ENCODE measurements at places on chromosomes 2 and 18.
A peak's percentile ranks its signal among the peaks of the same experiment; 100 is the strongest.

GRCh38 chr2:161681046-161681445 lies 56.8 kb downstream of the SLC4A10 start:
- ATAC-seq, result no peak

DNA sequence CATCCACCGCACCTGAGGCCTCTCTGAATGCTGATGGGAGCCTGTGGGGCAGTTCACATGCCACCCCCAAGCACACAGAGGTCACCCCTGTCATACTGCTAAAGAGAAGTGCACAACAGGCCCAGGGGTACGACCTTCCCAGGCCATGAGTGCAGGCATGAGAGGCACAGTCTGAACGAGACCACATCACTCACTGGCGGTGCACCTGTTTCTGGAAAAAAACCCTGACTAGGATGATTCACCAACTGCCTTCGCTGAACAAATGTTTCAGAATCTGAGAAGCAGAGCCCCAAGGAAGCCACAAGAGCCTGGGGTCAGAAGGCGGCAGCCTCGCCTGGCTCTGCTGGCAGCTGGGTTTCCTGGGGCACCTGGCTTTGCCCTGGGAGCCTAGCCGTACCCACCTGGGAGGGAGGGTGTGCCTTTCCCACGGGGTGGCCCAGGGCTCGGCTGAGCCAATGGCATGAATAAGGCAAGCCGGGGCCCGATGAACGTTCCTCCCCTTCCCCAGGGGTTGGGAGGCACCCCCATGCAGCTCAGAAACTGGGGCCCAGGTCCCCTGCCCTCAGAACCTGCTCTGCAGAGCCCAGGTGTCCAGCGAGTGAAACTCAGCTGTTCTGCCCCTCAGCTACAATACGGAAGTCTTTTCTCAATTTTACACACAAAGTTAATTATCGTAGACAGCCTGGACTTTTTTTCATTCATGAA lies 73.8 kb downstream of the HDAC4 start:
- ATAC-seq, result no peak

GRCh38 chr2:229832510-229832898 lies 89.3 kb downstream of the TRIP12 start:
- no peak for ATAC-seq

GRCh38 chr2:177282787-177283572 lies 18.5 kb upstream of the NFE2L2 start:
- ATAC-seq, result no peak

- ATAC-seq, result no peak
Observed at GRCh38 chr2:774436-774835, 97.2 kb upstream of the TMEM18 start.

DNA sequence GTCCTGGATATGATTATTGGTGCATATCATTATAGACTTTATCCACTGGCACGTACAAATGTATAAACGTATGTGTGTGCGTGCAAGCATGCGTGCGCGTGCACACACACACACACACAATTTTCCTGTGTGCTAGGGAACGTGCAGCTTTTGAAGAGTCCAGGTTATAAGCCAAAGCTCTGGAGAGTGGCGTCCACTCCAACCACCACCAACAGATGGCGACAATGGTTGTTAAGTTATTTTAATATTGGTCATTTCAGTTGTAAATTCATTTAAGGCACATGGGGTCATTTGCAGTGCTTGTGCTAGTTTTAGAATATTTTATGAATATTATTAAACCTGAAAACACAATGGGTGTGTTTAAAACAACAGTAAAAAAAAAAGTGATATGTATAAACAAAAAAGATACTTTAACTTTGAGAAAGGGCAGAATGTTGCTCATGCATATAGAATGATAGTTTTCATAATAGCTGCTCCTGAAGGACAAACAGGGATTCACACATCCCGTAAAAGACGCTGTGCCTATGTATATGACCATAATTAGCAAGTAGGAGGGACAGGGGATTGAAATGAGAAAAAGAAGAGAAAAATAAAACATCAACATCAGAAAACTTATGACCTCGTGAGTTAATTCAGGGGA lies 124.2 kb upstream of the ITGB6 start:
- peak; percentile 78 for ATAC-seq

GRCh38 chr18:9206421-9206820 lies 69.8 kb downstream of the ANKRD12 start:
- ATAC-seq, result no peak

- ATAC-seq, result no peak
Observed at GRCh38 chr2:67880291-67880761, 182.5 kb downstream of the C1D start.

GRCh38 chr2:172685467-172685866 lies 50.2 kb upstream of the RAPGEF4 start:
- no peak for ATAC-seq

DNA sequence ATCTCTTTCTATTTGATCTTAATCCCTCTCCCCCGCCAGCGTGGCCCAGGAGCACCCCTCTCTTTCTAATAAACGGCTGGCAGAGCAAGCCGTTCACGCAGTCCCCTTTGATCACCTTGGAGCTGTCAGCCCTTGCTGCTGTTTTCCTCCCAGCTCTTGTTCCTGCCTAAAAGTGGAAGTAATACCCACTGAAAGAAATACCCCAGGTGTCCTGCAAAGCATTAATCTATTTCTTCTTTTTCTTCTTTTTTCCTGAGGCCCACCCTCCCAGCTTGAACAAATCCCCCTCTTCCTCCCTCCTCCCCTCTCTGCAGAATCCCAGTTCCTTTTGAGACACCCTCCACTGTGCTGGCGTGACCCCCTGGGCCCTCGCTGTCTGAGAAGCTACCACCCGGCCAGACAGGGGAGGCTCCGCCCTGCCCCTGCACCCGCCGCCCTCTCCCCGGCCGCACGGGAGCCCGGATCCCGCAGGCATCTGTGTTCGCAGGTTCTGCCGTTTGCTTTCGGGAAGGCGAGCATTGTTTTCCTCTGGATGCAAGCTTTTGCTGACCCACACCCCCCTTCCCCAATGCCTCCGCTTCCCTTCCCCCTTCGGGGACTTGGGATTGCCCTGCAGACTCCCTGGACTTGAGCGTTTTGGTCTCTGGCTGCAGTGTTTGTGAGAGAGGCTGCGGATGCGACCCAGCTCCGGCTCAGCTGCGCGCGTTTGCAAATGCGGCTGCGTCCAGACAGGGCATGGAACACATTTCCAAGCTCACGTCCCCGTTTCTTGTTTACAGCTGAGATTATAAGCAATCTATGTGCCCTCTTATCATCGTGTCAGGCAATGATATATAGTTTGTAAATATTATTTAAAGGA lies 631.5 kb downstream of the NYAP2 start:
- ATAC-seq, result peak; percentile 96

DNA sequence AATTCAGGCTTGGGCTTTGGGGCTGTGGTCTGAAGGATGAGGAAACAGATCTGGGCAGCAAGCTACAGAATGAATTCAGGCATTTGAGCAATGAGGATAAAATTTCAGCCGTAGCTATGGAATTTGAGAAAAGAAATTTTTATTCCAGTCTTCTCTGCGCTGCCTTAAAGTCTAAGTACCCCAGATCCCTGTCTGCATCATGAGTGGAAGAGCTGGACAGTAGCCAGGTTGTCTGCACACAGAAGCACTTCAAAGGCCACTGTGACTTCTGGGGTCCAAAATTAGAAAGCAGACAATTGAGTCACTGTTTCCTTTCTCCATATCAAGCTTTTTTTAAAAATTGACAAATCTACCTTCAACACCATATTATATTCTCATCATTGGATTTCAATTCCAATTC lies 787.6 kb upstream of the GCFC2 start:
- no peak for ATAC-seq

DNA sequence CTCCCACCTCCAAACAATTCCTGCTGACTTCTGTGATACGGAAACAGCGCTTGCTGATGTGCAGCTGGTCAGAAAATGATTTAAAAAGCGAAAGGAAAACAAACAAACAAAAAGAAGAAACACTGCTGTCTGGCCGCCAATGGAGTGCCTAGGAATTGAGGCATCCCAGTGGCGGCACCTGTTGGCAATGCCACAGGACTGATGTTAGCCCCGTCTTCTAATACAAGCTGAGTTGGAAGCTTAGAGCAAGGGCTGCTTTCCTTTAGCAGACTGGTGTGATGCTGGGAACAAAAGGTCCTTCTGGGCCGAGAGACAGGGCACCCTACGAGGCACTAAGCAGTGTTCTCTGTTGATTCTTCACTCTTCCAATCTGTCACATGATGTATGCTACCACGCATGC lies 163.6 kb upstream of the REV1 start:
- peak; percentile 52 for ATAC-seq

DNA sequence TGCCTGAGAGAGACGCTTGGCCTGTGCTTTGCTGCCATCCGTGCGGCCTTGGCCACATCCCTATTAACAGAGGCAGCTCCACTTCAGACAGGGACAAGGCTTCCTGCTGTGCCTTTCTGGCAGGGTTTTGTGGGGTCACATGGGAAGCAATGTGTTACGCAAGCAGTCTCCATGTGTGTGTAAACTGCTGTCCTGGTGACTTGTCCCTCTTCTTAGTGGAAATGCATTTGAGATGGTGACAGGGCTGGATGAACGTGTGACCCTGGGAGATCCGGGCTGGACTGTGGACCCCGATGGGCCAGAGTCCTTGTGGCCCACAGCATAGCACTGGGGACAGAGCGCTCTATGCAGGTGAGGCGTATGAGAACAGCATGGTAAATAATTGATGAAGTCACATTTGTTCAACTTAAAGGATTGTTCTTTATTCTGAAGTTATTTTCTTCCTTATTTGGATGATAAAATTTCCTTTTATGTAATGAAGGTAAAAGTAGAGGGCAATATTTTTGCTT lies 23.2 kb downstream of the ASB1 start:
- ATAC-seq, result no peak

GRCh38 chr2:26754972-26755670 lies 9.0 kb upstream of the SLC35F6 start:
- no peak for ATAC-seq

- no peak for ATAC-seq
Observed at GRCh38 chr2:55180374-55180773, 51.7 kb downstream of the CLHC1 start.

DNA sequence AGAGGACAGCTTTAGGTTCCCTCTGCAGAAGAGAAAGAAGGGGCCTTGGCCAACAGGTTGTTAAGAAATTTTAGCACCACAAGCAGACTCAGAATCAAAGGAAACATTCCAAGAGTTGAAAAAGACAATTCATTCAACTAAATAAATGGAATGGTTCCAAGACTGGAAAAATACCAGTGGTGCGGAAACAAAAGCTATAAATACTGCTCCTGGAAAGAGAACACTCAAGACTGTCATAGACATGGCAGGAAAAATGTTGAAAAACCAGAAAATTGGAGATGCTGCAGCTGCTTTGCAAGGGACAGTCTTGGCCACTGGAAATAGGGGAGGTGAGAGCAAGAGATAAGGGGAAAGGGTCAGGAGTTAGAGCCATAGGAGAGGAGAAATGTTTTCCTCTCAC lies 312.7 kb upstream of the CYRIA start:
- no peak for ATAC-seq

DNA sequence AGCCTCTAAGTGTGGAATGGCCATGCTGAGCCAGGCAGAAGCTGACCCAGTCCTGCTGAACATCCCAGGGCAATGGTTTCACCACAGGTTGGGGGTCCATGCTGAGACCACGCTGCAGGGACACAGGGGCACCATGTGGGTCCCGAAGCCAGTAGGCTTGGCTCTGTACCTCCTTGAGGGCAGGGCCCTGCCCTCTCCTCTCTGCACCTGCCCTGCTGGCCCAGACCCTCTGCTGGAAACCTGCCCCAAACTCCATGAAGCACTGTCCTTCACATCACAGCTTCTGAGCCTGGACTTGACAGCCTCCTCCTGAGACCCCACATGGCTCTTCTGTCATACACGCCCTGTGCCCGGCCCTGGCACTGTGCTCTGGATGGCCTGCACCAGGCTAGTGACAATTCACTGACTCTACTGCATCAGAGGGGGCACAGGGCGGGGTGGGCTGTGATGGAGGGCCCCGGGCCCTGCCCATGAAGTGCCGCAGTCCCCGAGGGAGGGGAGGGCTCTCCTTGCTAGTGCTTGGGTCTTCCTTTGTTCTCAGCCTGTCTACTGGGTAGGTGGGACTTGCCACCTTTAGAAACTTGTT lies 24.7 kb downstream of the HS6ST1 start:
- no peak for ATAC-seq

- ATAC-seq, result no peak
Observed at GRCh38 chr2:214737188-214737587, 72.3 kb downstream of the BARD1 start.

- ATAC-seq, result no peak
Observed at GRCh38 chr2:144233733-144234541, 286.0 kb downstream of the ZEB2 start.

DNA sequence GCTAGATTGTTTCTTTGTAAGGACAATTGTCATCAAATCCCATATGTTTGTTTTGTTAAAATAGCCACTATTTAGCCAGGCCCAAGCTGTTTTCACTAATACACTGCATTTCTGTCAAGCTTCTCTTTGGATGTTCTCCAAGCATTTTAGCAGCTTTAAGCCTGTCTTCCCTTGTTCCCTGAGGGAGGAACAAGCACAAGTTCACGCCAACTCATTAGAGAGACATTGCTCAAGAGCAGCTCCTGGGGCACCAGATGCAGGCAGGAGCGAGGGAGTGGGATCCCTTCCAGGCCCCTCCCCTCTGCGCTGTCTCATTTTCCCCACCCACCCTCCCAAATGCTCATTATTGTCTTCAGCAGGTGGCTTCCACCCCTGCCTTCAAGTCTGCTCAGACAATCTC lies 32.6 kb upstream of the PPP3R1 start:
- peak; percentile 91 for ATAC-seq

DNA sequence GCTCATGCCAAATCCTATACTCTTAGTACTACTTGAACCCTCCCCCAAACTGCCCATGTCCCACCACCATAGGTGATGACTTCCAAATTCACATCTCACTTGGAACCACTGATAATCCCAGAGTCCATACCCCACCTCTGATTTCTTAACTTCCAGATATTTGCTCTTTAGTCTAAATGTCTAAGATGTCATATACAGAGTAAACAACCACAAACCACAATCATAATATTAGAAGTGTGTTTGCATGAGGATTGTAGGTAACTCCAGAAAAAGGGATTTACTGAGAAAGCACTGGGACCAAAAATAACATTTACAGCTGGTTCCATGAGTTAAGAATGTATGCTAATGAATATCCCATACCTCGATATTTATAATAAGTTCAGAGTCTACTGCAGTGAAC lies 146.2 kb downstream of the ZNF385B start:
- no peak for ATAC-seq

DNA sequence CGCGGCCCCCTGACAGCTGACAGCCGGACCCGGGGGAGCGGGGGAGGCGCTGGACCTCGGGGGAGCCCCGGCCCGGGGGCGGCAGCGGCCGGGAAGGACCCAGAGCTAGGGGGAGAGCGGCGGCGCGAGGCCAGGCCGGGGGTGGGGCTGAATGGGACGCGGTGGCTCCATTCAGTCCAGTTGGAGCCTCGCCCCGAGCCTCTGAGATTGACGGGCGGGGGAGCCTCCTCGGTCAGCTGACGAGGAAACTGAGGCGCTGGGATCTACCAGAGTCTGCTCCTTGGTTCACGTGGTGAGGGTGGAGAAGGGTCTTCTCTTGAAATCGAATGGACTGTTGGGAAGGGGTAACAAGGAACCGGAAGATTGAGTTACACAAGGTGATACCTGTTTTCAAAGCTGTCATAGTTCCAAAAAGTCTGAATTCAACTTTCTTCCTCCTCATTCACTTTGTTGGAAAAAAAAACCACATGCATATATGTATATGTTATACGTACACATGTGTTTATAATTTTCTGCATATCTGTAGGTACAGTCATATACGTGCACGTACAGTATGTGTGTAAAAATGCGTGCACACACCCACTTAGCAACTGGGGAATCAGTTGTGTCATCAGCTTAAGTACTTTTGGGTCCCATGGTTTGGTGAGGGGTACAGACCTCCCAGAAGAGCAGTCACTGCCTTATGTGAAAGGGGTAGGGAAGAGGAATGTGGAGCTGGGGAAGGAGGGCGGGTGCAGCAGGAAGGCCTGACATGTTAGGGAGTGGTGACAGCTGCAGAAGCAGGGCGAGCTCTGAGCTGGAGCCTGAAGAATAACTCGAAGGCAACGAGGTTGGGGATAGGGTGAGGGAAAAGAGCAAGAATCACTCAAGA lies 628 bp downstream of the PPP1R7 start:
- ATAC-seq, result peak; percentile 14
